Activated CD4-positive, alpha-beta T cell treated with anti-CD3 and anti-CD28 coated beads, Interleukin-2, amount 10 ng/mL, durations not matched to agents 24 days and 14 days (primary cell): ENCODE measurements at places on chromosomes 6 and 20. TPM values are rescaled to one million over a fixed set of nuclear protein-coding genes. Genes with fewer than 3 reads are reported as not detected.

- DNase-seq: no peak
These were observed 449.4 kb upstream of the CDH4 start for GRCh38 chr20:60802676-60803075.

DNA sequence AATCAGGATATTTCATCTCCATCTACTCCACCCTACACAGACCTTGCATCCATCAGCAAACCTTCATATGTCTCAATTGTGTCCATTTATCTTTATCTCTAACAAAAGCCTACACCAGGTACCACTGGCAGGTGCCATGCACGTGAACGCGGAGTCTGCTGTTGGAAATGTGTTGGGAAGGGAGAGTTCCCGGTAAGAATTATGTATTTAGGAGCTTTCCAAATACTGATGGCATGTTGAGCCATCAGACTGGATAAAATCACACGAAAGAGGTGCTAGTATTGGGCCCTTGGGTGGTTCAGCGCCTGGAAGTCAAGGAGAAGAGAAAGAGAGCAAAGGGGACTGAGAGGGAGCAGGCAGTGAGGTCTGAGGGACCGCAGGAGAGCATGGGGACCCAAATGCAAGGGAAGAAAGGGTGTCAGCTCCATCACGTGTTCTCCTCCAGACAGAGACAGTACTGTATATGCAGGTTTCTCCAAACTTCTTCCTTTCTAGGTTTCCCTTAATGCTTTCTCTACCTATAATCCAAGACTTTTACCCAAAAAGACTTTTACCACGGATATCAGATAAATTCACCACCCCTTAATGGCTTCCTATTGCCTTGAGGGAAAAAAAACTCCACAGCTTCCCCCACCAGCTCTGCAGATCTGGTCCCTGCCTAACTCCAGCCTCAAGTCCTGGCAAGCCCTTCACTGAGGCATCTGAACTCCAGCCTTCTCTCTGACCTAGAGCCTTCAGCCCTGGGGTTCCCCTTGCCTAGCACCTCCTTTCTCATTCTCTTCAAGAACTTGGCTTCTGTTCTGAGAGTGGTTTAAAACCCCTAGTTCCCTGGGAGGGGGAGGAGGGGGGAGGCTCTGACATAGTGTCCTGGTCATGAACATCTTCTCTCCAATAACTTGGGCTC, 4.8 kb upstream of the ZNF217 start:
- peak; percentile 82 for DNase-seq

DNA sequence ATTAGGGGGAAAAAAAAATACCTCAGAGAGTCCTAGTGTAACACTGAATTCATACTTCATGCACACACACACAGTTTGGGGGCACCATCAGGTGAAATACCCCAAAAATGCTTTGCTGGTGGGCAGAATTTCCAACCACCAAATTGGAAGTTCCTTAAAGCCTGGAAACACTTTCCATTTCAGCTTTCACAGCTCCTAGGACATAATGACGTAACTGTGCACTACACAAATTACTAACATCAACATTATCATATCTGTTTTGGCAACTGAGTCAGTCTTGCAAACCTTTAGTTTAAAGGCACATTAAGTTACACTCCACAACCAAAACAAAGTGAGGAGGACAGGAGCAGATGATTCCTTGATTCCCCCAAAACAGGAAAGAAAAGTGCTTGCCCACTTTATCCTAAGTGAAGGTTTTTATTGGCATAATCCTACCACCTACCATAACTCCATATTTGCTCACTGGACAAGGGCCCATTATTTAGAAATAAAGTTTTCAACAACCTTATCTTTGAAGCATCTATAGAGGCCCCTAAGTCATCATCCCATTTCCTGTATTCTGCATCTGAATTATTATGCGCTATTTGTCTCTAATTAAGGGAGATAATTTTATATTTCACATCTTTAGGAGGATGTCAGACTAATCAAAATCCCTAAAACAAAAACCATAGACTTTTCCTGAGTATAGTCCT, 3.4 kb downstream of the MBOAT1 start:
- no peak for DNase-seq

DNA sequence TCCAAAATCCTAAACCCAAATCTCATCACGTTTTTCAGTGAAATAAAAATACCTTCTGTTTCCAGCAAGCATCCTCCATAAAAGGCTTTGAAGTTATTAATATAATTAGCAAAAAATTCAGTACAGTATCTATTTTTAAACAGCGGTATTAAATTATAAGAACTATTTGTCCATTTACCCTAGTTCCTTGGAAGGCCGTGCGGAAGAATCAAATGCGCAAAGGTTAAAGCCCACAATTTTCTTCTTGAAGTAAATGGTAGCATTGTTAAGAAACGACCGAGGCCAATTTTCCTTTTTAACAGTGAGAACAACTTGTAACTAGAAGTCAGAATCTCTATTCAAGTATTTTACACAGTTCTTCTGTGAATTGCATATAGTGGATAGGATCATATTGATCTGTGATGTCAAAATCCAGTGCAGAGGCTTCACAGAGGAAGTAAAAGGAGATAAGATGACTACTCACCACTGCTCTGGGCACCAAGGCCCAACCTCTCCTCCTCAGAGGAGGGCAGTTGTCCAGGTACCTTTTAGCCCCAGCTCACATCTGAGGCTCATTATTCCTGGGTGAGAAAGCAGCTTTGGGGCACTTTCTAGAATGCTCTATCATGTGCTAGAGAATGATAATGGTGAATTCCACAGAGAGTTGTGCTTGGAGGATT, 36.3 kb downstream of the TNFAIP3 start:
- no peak for DNase-seq

DNA sequence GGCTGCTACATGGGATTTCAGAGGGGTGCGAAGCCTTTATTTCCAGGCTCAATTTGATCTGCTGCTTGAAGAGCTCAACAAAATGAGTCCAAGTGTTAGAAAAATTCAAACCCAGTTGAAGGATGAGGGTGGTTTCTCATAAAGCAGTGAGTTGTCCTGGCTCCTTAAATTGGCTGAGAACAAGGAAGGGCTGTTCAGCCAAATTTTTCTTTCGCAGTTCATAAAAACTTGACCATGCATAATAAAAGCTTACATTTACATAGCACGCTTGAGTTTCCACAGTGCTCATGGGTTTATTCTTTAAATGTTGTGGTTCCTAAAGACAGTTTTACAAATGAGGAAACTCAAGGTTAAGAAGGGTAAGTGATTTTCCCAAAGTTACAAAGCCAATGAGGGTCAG, 174.4 kb upstream of the FOXA2 start:
- DNase-seq: no peak

The DBNDD2 gene
- 19.9 and 25.2 TPM in 2 replicates for total RNA-seq

DNA sequence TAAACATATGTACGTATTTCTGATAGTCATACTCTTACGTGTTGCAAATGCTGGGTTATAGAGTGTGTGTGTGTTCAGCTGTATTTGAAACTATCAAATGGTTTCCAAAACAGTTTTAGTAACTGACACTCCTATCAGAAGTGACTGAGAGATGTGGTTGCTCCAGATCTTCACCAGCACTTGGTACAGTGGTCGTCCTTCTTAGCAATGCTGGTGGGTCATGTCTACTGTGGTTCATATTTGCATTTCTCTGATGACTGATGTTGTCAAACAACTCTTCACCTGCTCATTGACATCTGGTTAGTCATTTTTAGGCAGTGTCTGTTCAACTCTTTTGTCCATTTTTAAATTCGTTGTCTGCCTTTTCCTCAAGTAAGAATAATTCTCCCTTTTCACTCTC, 259.3 kb downstream of the KIF16B start:
- no peak for DNase-seq

The COL21A1 gene
- not detected in 2 replicates for total RNA-seq

DNA sequence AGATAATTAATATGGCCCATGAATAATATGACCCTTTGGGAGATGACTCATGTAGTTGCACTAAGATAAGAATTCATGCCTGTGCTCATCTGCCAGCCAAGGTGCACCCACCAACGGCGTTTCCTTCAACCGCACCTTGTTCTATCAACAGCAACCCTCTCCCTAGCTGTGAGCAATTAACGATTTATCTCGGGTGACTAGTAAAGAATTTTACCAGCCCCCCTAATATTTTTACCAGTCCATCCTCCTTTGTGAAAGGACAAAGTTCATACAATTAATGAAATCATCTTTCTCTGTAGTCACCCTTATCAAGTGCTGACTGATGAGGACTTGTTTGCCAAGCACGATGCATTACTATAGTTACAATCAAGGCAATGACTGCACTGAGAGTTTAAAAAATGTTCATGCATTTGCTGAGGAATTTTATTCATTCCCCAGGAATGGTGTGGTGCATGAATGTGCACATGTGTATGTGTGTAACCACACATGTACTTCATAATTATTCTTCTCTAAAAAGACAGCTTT, 118.7 kb downstream of the SMOC2 start:
- no peak for DNase-seq

GRCh38 chr6:41584668-41585205, 38.6 kb downstream of the FOXP4 start:
- DNase-seq: no peak

- no peak for DNase-seq
These were observed 124.0 kb downstream of the OGFRL1 start for GRCh38 chr6:71412559-71413140.

The RAET1E gene
- not detected in 2 replicates for total RNA-seq

The PTPRT gene
- not detected in 2 replicates for total RNA-seq

GRCh38 chr20:8043687-8044282, 24.2 kb upstream of the TMX4 start:
- peak; percentile 80 for DNase-seq

GRCh38 chr6:169989594-169989993, 238.2 kb downstream of the ERMARD start:
- DNase-seq: no peak

The FOXQ1 gene
- not detected in 2 replicates for total RNA-seq

The PKIB gene
- total RNA-seq: not detected in 2 replicates

GRCh38 chr6:157929076-157929475, 52.6 kb upstream of the SYNJ2 start:
- no peak for DNase-seq

- no peak for DNase-seq
These were observed 5.4 kb downstream of the SLC22A23 start for GRCh38 chr6:3451498-3451897.

The KCNQ5 gene
- total RNA-seq: 11.5 and 13.7 TPM in 2 replicates

The DSP gene
- 0.02 TPM in 1 of 2 replicates, not detected in the other for total RNA-seq

DNA sequence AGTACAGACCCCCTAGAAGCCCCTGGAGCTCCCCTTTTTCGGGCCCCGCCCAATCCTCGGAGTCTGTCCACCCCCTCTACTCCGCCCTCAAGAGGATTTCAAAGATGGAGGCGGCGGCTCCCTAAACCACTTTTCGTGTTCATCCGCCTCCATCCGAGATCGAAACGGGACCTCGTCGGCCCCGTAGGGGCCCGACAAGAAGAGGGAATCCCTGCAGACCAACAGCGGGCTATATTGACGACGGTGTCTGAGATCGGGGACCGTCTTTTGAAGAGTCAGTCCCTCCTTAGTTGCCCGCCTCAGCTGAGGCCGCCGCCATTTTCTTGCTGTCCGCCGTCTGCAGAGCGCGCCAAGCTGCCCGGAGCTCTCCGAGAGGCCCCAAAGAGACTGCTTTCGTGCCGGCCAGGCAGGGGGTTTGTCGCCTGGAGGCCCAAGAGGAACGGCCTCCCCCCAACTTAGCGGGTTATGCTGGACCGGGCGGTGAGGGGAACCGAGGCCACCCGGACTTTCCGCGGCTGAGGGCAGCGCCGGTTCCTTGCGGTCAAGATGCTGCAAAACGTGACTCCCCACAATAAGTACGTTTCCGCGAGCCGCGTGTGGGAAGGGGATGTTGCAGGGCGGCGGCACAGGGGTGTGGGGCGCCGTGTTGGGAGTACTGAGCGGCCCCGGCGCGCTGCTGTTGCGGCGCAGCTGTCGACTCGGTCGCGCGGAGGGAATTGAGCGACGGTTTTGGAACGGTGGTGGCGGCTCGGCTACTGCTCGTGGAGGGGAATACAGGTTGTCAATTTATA, 4.2 kb downstream of the BRD2 start:
- DNase-seq: peak; percentile 87

DNA sequence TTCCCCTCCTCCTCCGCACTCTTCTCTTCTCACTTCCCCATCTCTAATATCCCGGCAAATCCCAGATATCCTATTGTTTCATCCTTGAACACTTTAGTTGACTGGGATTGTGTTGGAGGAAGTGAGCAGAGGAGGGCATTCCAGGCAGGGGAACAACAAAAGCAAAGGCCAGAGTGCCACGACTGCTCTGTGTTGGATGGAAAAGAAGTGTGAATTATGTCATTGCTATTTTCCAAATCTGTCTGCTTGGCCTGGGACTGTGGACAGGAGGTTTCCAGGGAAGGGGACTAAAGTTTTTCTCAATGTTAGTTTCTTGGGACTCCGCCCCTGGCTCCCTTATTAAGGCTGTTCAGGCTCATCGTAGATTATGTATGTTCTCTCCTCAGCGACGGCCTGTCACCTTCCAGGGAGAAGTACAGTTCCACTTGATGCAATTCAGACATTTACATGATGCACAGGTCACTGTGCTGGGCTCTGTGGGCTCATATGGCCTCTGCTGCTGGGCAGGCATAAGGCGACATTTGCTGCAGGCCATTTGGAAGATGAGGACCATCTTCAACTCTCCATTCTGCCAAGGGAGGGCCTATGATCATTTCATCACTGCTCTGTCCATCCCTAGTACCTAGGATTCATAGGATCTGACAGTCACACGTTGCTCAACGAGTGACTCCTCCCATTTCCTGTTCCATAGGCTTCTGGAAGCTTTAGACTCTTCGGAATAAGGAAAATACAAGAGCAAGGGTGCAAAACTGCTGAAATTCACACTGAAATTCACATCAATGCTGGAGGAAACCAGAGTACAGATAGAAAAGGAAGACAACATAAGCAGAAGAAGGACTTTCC, 99.1 kb upstream of the KCNK16 start:
- DNase-seq: no peak

The TFAP2C gene
- not detected in 2 replicates for total RNA-seq

- no peak for DNase-seq
These were observed 857.6 kb upstream of the SLC35B3 start for GRCh38 chr6:9292975-9293374.

- DNase-seq: no peak
These were observed 109.9 kb downstream of the PSMB1 start for GRCh38 chr6:170443151-170443662.

DNA sequence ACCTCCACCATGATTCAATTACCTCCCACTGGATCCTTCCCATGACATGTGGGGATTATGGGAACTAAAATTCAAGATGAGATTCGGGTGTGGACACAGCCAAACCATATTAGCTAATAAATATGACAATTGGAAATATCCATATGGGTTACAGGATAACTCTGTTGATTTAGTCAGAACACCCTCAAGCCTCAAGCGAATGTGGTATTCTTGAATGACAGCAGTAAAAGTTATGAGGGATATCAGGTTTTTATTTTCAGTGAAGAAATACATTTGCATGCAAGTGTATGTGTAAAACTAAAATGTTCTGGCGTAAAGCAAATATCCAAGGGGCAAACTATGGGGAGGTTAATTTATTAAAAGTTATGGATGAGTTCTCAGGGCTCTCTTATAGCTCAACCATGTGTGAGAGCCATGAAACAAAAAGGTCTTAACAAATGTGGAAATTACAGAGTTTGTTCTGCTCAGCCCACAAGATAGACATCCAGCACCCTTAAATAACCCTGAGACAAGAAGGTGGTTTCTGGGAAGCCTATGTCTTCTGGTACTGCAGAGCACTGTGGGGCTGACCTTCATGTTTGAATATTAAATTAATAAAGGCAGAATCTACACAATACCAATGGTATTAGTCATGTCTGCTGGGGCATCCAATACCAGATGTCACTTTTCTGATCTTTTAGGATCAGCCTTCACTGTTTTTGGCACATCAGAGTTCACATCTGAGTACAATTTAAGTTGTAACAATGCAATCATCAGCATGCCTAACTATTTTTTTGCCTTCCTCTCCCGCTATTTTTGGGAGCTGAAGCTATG, 370.5 kb upstream of the RSPO3 start:
- DNase-seq: no peak

GRCh38 chr6:5190507-5190906, 70.2 kb downstream of the LYRM4 start:
- DNase-seq: no peak

- no peak for DNase-seq
These were observed 24.2 kb downstream of the MDGA1 start for GRCh38 chr6:37673436-37673835.
